Left kidney (tissue), 8 donors: ENCODE measurements at places on chromosomes 6 and 20.

- DNase-seq, result no peak
Observed at GRCh38 chr6:157561414-157561790, 180.4 kb downstream of the ZDHHC14 start.

GRCh38 chr6:122068291-122068769 is 331.1 kb upstream of the HSF2 start:
- no peak for DNase-seq

DNA sequence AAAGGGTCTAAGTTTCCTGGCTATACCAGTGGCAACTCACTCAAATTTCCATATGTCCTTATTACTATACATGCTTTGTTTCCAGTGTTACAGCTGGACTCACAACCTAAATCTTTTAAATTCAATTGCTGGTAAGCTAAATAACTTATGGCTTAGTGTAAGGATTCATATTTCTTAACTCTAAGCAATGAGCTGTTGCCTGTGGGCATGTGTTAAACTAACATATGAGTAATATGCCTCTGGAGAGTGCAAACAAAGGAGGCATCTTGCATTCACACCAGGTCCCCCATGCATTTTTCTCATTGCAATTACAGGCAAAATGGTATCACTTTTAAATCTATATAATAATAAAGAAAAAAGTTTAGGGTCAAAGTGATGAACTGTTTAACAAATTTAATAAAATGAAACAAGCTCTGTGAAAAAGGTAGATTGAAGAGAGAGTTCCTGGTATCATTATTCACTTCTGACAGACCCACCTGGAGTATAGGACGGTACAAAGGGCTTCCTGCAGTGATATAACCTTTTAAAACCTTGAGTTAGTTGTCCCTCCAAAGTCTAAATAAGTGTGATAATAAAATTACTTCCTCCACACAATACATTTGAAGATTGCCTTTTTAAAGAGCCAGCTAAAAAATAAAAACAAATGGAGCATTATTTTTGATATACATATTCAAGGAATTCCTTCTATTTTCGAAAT is 57.6 kb upstream of the HMGCLL1 start:
- no peak for DNase-seq

DNA sequence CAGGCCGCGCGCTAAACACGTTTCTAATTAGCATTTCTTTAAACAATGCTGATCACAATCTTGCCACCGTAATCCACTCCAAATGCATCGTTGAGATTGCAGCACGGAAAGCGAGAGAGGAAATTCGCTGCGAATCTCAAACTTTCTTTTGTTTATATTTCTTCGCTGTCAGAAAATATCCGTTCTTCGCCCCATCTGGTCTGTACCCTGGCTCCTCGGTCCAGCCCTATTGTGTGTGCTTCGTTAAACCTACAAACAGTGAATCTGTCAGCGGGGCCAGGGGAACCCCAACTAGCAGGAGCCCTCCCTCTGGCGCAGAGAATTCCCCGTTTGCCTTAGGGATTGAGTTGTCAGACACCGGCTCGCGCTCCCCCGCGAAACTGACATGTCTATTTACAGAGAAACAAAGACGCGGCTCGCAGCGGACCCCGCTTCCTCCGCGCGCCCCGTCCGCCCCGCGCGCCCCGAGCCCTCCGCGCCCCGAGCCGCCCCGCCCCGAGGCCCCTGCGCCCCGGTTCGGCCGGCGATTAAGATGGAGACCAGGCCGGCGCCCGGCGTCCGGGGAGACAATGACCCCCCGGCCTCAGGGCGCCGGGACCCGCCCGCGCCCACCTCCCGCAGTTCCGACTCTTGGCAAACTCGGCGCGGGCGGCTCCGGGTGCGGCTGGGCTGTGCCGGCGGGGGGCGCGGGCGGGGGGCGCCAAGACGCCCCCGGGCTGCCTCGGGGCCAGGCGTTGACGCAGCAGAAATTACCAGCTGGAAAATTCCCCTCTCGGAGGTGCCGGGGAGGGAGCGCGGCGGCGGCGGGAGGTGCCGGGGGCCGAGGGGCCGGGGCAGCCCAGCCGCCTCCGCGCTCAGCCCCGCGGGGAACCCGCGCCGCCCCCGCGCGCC is 874 bp downstream of the ZBTB46 start:
- DNase-seq, result no peak

GRCh38 chr6:128124713-128125112 is 223.9 kb upstream of the THEMIS start:
- DNase-seq, result no peak

DNA sequence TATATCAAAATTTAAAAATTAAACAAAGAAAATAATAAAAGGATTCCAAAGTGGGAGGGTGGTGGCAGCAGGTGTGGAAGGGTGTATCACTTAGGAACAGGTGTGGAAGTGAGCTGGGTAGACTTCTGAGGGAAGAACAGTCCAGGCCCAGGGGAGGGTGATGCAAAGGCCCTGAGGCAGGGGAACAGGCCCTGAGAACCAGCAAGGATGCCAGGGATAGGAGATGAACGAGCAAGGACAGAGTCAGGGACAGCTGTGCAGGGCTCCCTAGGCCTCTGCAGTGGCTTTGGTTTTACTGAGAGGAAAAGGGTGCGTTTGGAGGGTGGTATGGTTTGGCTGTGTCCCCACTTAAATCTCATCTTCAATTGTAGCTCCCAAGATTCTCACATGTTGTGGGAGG is 9.4 kb upstream of the RAET1E start:
- DNase-seq, result no peak

DNA sequence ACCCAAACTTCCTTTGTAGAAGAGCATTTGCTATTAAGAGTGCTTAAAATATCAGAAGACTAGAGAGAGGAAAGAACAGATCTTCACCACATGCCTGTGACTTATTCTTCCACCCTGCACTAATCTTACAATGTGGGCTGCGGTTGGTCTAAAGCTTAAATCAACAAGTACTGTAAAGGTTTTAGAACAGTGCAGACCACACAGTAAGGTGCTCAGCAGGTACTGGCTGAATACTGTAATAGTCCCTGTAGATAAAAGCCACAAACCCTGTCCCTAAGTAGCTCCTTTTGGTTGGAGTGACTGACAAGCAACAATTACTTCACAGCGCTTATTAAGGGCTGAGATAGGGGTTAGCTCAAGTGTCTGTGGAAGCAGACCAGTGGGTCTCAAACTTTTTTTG is 972 bp upstream of the PHF3 start:
- no peak for DNase-seq

DNA sequence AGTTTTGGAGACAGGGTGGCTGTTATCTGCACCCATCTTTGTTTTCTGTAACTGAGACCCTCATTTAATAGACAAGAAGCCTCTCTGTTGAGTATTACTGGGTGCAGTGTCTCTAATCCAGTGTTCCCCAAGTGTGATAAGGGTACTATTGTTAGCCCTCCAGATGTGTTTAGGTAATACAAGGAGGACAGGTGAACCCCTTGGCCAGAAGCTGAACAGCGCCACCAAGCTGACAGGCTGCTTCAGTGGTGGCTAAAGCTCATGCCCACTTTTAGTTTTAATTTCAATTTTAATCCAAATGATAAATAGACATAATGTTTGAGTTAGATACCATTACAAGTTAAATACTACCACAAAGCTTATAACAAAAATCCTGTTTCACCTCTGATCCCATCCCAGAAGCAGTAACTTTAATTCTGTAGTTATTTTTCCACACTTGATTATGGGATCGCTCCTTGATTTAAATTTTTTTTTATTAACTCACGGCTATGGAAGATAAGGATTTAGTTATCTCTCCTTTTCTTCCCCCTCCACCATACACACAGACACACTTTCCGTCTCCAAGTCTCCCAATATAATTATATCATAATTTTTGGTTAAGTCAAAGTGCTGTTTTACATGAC is 8.4 kb upstream of the STK35 start:
- no peak for DNase-seq

- DNase-seq, result no peak
Observed at GRCh38 chr6:165453395-165453794, 144.0 kb upstream of the C6orf118 start.

GRCh38 chr20:4918473-4918872 is 82.8 kb downstream of the SLC23A2 start:
- no peak for DNase-seq

DNA sequence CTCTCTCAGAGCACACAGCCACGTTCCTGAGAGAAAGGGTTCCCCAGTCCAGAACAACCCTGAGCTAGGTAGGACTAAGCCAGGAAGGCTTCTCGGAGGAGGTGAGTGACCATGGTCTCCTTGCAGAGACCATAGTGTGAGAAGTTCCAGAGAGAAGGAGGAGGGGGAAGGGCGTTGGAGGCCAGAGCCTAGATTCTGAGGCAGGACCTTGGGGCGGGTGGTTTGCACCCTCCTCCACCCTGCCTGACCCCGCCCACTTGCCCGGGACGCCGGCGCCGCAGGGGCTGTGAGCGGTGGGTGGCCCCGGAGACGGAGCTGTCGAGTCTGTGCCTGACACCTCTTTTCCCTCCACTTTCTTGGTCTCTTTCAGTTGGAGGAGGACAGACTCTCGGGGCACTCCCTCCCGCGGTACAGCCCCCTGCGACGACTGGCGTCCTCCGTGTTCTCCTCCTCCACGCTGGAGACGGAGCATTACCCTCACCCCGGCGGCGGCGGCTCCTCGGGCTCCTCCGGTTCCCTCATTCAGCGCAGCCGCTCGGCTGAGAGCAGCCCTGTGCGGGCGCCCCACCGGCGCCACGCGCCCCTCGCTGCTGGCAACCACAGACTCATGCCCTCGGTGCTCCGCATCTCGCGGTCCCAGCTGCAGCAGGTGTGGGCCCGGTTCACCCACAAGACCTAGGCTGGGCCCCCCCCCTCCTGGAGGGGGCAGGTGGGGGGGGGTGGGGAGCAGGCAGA is 26.2 kb downstream of the TTBK1 start:
- no peak for DNase-seq

DNA sequence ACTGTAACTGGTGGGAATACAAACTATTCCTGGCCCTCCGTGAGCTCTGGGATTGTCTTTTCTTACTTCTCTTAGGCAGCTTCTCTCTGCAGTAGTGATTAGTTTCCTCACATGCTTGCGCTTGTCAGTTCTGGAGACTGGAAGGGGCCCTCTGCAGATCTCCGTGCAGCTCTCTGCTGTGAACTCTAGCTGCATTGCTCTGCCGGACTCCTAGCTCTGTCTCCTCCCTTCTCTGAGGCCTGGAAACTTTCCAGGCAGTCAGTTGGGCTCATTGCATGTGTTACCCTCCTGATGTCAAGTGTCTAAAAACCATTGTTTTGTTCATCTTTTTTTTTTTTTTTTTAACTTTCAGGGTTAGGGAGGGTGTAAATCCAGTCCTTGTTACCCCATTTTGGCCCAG is 102.3 kb downstream of the CTNNBL1 start:
- no peak for DNase-seq

DNA sequence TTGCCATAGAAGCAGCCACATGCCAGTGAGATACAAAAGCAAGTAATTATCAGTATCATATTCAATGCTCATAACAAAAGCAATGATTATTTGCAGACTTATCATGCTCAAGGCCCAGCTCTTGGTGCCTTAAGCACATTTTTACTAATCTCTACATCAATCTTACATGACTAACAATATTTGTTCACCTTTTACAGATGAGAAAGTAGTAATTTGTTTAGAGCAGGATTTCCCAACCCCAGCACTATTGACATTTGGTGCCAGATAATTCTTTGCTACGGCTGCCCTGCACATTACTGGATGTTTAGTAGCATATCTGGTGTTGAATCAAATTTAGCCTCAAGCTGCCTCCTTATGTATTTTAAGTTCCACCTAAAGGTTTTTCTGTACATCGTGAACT is 19.0 kb upstream of the DOK5 start:
- no peak for DNase-seq

DNA sequence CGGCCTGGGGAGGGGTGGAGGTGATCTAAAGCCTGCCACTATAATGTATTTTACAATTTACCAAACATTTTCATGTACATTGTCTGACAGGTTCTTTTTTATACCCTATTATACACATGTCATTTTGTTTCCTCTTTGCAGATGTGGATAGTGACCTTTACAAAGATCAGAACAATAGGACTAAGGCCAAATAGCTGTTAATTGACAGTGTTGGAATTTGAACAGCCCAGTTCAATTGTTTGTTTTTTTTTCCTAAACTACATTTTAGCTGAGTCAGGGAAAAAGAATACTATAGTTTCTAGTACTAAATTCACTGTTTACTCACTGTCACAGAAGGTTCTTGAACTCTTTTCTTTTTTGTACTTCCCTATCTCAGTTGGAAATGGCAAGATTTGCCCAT is 40.2 kb downstream of the PGM3 start:
- no peak for DNase-seq

DNA sequence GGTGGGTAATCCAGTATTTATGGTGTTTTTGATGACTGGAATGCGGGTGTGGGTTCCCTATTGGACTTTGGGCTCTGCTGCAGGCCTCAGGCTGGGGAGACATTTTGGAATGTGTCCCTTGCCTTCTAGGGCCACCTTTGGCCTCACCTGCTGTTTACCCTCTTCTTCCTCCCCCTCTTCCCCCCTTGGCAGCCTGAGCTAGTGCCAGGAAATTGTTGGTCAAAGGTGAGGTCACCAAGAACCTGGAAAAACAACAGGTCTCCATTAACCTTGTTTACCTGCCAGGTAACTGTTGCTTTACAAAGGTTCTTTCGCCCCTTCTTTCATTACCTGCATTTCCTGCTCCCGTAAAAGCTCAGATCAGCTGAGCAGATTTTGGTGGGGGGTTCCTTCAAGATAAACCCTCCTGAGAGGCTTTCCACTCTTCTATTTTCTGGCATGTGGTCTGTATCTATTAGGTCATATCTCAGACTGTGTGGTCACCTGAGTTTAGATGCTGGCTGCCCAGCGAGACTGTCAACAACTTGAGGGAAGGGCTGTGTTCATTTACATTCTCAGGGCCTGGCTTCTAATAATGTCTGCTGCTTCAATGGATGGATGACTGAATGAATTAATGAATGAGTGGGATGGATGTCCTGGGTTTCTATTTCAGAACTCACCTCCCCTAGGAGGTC is 34.7 kb downstream of the VEGFA start:
- no peak for DNase-seq

DNA sequence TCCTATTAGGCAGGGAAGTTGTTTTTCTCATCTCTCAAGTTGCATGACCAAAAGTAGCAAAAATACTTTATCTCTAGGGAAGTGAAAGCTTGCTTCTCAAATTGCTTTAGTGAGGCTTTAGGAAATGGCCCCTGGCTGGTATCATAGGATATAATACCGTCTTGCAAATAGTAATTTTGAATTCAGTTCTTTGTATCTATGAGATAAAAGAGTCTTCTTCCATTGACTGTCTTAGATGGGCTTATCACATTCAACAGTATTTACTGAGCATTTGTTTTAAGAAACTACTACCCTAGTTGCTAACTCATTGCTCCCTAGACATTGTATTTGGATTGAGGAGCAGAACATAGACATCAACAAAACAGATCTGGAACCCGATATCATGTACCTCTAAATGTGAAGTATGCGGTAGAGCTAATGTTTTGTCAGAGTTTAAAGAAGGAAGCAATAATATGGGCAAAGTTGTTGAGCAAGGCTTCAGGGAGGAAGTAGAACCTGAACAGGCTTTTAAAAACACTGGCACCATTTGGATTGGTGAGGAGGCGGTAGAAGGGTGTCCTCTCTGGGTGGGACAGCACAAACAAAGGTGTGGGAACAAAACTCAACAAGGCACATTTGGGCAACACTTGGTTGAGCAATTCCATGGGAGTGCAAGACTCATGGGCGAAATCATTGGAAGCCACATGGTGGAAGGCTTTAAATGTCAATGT is 101.5 kb downstream of the SGK1 start:
- DNase-seq, result no peak

- DNase-seq, result peak; percentile 26
Observed at GRCh38 chr20:43459022-43459942, 1.6 kb downstream of the SRSF6 start.

- no peak for DNase-seq
Observed at GRCh38 chr6:155036907-155037306, 41.8 kb downstream of the TIAM2 start.

- peak; percentile 18 for DNase-seq
Observed at GRCh38 chr20:7770578-7770977, 169.7 kb downstream of the HAO1 start.

GRCh38 chr6:131122007-131122406 is 13.3 kb upstream of the AKAP7 start:
- no peak for DNase-seq
